ENCODE measurements at places on chromosomes 2 and 18.

- DNase-seq, result no peak
Measured at GRCh38 chr2:238264072-238264460, 24.2 kb upstream of the HES6 start.

DNA sequence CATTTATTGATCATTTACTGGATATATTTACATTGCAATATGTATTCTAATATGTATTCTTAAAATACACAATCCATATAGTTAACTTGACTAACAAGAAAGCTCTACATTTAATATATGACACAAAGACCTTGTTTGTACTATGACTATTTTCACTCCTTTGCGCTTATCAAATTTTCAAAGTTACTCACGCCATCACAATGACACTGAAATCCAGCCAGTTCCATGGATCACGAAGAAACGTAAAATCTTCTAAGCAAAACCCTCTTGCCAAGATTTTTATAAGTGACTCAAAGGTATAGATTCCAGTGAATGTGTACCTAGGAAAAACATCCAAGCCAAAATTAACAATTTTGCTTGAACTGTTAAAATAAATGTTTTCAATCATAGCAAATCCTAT is 39.6 kb downstream of the SCN3A start:
- DNase-seq, result no peak

DNA sequence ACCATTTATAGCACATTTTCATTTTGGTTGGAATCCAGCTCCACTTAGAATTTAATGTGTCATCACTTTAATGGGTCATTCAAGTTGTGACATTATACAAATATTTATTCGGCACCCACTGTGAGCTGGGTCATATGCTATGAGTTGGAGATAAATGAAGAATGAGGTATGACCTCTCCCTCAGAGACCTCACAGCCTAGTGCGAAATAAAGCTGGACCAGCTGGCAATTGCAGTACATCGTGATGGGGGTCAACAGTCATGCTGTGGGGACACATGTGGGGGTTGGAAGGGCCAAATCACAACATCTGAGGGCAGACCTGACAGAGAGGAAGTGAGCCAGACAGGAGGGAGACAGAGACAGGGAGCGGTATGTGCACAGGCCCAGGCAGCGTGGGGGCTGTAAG is 175.4 kb downstream of the MAIP1 start:
- no peak for DNase-seq

DNA sequence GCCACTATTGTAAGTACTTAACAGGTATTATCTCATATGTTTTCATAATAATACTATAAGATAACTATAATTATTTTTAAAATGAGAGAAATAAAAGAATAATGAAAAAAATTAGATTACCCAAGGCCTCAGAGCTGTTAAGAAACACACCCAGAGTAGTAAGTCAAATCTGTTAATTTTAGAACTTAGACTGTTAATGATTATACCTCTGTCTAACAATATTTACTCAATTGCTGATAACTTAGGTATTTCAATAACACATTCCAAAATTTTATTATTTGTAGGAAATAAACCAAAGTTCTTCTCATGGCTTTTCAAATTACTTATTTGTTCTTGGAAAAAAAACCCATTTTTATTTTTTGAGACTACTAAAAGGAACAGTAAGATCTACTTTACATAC is 227.5 kb upstream of the KCNH7 start:
- DNase-seq, result no peak

GRCh38 chr2:176192351-176192750 is 3.9 kb downstream of the HOXD1 start:
- DNase-seq, result no peak

DNA sequence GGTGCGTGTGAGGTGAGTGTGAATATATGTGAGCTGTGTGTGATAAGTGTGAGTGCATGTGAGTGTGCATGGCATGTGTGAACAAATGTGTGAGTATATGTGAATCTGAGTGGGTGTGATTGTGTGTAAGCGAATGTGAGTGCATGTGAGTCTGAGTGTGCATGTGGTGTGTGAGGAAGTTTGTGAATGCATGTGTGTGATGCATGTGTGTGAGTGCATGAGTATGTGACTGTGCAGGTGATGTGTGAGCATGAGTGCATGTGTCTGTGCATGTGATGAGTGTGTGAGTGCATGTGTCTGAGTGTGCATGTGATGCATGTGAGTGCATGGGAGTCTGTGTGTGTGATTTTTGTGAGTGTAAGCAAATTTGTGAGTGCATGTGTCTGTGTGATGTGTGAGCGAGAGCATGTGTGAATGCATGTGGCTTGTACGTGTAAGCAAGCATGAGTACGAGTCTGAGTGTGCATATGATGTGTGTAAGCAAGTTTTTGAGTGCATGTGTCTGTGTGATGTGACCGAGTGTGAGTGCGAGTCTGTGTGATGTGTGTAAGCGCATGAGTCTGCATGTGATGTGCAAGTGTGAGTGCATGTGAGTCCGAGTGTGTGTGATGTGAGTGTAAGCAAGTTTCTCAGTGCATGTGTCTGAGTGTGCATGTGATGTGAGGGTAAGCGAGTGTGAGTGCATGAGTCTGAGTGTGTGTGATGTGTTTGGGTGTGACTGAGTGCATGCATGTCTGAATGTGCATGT is 43.3 kb downstream of the COPS8 start:
- no peak for DNase-seq

DNA sequence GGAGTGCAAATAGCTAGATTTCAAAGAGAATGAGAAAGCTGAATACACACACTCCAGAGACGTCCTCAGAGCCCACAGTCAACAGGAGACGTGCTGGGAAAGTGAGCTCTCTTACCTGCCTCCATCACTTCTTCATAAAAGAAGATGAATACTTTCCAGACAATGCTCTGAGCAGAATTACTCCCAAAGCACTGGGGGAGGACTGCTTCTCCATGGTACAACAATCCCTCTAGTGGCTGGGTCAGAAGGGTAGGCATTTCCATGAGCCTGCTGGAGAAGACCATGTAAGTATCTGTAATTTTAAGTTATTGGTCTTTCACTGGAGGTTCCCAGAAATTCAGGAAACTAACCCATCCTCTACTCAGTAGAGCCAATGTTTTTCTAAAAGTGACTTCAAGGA is 190.3 kb downstream of the RBM43 start:
- DNase-seq, result peak; percentile 15

DNA sequence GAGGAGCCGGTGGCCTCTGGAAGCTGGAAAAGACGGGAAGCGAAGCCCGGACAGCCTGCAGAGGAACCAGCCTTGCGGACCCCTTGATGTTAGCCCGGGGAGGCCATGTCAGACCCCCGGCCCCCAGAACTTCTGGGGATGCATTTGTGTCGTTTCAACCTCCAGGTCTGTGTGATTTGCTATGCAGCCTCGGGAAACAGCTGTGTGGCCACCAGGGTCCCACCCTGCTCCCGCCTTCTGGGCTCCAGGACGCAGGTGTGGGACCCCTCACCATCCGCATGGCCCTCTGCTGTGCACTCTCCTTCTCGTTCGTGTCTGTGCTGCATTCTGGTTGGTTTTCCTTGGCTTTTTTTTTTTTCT is 13.3 kb downstream of the NEU4 start:
- no peak for DNase-seq

DNA sequence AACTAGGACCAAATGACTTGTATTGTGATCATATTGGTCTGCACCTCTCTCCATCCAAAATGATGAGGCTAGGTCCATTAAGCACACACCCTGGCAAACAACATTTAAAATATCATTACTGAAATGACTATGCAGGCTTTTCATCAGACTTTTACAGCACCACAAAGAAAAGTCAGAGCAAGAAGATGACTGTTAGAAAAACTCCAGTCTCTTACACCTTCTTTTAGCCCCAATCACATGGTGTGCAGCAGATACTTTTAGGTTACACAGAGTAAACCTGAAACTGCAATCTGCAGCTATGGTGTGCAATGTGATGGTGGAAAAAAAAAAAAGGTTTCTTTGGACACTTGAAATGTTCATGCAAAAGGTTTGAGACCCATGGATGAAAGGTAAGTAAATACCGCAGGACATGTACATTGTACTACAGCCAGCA is 5.4 kb upstream of the POLI start:
- no peak for DNase-seq

- no peak for DNase-seq
Measured at GRCh38 chr2:60544062-60544461, 9.4 kb downstream of the BCL11A start.

DNA sequence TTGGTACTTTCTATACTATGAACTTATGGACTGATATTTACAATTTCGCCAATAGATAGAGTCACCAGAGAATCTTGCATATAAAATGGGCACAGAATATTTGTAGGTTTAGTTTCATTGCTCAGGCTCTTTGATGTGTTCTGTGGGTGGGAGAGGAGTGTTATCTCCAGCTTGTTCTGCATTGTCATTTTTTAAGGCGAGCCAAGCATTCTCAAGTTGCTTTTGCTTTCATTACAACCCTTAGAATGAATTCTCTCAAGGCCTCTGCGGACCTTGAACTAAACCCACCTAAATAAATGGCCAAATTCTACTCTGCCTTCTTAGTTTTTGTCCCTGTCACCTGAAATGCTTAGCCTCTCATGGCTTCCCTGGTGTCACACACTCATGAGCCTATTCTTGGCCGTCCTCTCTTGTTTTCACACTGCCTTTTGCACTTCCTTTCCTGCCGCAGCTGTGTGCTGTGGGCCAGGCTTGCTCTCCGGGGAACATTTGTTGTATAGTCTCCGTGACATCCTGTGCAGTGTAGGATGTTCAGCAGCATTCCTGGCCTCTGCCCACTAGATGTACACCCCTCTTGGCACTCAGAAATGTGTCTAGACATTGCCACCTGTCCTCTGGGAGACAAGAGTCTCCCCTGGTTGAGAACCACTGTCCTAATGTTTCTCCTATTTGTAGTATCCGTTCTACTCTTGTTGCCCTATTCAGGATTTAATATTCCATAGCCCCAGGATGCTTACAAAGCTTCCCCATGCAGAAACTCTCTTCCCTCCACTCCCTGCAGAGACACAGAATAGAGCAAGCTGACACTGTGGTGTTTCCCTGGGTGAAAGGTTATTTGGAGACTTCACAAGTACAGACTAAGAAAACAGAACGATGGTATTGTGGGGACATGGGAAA is 255.6 kb downstream of the PTPRM start:
- no peak for DNase-seq

- DNase-seq, result no peak
Measured at GRCh38 chr2:38174131-38174530, 98.2 kb upstream of the CYP1B1 start.

DNA sequence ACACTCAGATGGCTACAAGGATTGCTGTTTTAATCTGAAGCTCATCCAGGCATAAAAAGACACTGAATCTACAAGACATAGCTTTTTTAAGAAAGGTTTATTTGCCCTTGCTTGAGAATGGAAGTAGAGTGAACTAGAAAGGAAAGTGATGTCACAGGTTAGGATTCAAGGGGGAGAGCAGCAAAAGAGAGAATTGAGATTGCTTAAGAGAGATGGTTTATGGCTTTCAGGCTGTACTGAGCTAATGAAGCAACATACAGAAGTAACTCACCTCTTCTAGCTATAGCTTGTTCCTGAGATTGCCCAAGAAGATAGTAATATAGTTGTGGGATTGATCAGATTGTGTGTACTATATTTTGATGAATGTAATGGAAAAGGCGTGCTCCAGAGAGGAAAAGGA is 26.1 kb upstream of the ACVR2A start:
- no peak for DNase-seq

DNA sequence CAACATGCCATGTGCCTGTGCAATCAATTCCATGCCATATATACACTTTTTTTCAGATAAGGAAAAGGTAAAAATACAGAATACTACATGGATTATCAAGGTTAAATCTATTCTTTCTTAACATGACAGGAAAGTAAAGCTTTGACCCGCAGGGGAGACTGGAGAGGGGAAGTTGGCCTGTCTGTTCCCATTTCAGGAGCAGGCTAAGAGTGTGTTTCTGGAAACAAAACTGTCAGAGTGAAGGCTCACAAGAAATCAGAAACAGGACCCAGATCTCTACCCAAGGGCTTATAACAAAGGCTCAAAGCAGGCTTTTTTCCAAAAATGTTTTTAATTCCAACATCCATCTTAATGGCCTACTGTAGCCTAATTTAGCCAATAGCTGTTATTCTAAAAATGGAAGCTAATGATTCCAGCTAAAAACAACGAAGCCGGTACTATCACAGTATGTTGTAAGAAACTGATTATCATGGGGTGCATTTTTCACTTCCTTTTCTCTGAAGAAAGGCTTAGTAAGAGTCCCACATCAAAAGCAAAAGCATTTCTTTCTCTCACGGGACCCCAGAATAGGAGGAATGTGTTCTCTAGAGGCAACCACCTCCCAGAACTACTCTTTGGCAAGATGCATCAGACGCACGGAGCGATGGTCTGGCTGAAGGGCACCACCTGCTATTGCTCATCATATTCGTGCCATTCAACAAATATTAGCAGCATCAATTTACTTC is 41.4 kb downstream of the FECH start:
- no peak for DNase-seq

DNA sequence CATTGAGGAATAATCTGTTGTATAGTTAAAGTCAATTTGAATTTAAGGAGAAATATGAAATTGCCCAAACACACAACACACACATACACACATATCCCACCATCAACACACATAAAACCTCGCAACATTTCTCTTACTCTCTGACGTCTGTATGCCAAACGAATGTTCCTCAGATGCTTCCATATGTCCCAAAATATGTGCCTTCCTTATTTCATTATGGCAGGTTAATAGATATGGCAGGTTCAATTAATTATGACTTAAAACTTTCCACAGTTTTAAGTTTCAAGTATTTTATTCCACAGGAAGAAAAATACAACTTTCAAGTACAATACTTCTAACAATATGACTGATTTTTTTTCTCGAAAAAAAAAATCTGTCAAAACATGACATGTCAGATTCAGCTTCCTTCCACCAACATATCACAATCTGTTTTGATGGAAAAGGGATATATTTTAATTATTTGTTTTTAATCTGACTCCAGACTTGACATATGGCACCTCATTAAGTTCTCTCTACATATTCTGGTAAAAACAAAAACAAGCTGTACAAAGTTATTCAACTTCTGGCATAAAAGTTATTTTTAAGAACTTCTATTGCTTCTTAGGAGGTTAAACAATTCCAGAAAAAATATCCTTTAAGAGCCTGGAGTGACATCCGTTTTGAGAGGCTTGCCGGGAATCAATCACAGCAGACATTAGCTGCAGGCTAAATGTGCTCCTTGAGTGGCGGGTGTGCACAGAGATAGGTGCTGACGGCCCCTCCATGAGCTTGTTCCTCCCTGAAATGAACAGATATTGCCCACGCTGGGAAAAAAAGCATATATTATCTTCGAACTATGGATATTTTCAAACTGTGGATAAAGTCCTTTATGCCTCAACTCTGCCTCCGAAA is 812.7 kb downstream of the DCDC2C start:
- no peak for DNase-seq

GRCh38 chr2:4090668-4091630 is 387.6 kb downstream of the DCDC2C start:
- no peak for DNase-seq

GRCh38 chr2:182864949-182865570 is 1.4 kb downstream of the FRZB start:
- no peak for DNase-seq

Measured in HTR-8/SVneo (cell line).